Immature natural killer cell (primary cell): ENCODE measurements at places on chromosomes 3 and 15. TPM values are rescaled to one million over a fixed set of nuclear protein-coding genes. Genes with fewer than 3 reads are reported as not detected.

GRCh38 chr3:64122476-64122875 is 99.2 kb upstream of the PSMD6 start:
- no peak for DNase-seq
- no peaks in the 10 kb centered on the region for H3K4me1 ChIP-seq
- H3K4me3 ChIP-seq = no peak overlapping the region
- peaks cover 4% of the 10 kb centered on the region for H3K27me3 ChIP-seq

- H3K36me3 ChIP-seq = peaks cover 31% of the 10 kb centered on the region
- H3K4me3 ChIP-seq = no peak overlapping the region
- no peaks in the 10 kb centered on the region for H3K4me1 ChIP-seq
- no peak for DNase-seq
Measured at GRCh38 chr3:197837282-197837681, 46.2 kb downstream of the LRCH3 start.

- peak overlapping the region; percentile 99 for H3K27ac ChIP-seq
- H3K4me3 ChIP-seq = peak overlapping the region; percentile 75
- DNase-seq = peak; percentile 93
- H3K36me3 ChIP-seq = no peaks in the 10 kb centered on the region
Measured at GRCh38 chr15:90035095-90035839, 34.1 kb downstream of the ZNF710 start.

DNA sequence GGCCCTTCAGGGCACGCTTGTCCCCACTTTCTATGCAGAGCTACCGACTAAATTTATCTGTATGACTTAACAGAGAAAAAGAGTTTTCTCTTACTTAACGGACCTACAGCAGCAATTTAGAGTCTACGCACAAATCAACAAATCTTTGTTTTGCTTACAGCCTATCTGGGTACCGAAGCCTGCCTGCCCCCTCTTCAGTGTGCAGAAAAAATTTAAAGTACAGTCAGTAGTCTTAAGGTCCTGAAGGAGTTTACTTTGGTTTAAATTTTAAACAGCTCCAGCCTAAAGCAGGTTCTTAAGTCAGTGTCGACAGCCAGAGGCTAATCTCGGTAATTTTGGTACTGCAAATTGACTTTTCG is 570 bp downstream of the SACM1L start:
- peak; percentile 35 for DNase-seq
- peaks cover 9% of the 10 kb centered on the region for H3K36me3 ChIP-seq
- H3K27ac ChIP-seq = peak overlapping the region; percentile 93
- H3K27me3 ChIP-seq = peaks cover 22% of the 10 kb centered on the region
- H3K4me3 ChIP-seq = peak overlapping the region; percentile 92

- H3K4me1 ChIP-seq = no peaks in the 10 kb centered on the region
- peaks cover 5% of the 10 kb centered on the region for H3K27me3 ChIP-seq
- H3K36me3 ChIP-seq = no peaks in the 10 kb centered on the region
Measured at GRCh38 chr3:377158-377561, 180.6 kb downstream of the CHL1 start.

DNA sequence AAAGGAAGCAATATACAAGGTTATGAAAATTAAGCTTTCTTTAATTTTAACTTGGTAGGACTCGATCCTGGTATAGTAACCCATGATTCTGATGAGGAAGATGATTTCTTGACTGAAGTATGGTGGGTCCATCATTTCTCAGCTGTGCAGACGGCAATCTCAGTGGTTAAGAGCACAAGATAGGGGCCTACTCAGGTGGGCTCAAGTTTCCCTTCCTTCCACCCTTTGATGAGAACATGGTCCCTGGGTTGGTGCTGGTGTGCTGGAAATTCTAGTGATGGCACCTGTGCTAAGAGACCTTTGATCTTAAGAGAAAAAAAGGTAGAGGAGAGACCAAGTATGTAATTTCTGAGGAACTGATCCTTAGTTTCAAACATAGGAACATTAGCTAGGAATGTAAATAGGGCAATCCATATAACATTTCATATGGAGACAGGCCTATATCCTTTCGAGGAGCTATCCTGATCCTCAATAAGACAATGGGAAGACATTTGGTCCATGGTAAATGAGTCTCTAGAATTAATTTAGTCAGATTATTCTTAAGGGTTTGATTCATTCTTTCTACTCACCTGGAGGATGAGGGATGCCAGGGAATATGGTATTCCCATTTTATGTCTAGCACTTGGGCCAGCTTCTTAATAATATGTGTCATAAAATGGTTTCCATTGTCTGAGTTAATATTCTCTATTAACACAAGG is 104.5 kb upstream of the NECTIN3 start:
- H3K4me3 ChIP-seq = no peak overlapping the region
- no peak overlapping the region for H3K27ac ChIP-seq
- no peaks in the 10 kb centered on the region for H3K27me3 ChIP-seq

- no peaks in the 10 kb centered on the region for H3K36me3 ChIP-seq
- DNase-seq = no peak
- peaks cover 15% of the 10 kb centered on the region for H3K4me1 ChIP-seq
- peak overlapping the region; percentile 86 for H3K4me3 ChIP-seq
Measured at GRCh38 chr15:73053398-73053723, 1.1 kb downstream of the NEO1 start.

DNA sequence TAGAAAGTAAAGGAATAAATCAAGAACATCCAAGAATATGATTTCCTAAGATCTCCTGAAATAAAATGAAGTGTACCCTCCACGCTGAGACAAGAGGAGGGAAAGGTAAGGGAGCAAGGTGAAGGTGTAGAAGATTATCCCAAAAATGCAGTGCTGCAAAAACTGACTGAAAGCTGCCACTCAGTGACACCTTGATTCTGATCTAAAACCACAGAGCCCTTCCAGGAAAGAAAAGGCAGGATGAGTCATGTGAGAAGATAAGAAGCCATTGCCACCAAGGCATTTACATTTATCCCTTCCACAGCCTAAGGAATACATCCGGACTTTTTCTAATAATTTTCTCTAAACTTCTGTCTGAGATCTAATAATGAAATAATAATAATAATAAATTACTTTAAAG is 49.9 kb downstream of the IGSF11 start:
- H3K27me3 ChIP-seq = no peaks in the 10 kb centered on the region
- no peaks in the 10 kb centered on the region for H3K36me3 ChIP-seq
- no peak overlapping the region for H3K4me3 ChIP-seq
- no peak overlapping the region for H3K27ac ChIP-seq
- no peaks in the 10 kb centered on the region for H3K4me1 ChIP-seq

TRIM69 gene
- 14.9 TPM for polyA plus RNA-seq

ALDH1A2 gene
- polyA plus RNA-seq = 0.59 TPM

DNA sequence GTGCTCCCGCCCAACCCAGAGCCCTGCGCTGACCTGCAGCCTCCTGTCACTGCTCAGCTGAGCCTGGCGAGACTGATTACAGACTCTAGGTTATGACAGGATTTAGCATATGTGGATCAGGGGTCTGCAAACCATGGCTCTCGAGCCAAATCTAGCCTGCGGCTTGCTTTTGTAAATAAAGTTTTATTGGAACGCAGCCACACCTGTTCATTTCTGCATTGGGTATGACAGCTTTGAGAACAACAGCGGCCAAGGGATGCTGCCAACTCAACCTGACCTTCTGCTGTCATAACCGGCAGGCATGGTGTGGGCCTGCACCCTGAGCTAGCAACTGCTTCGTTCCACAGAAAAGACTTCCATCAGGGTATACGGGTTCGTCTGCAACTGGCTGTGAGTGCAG is 50.5 kb upstream of the IQSEC1 start:
- H3K36me3 ChIP-seq = no peaks in the 10 kb centered on the region
- no peak overlapping the region for H3K27ac ChIP-seq
- DNase-seq = no peak

GRCh38 chr3:119697394-119697793 is 5.4 kb upstream of the CFAP91 start:
- H3K4me1 ChIP-seq = peaks cover 17% of the 10 kb centered on the region
- no peak overlapping the region for H3K4me3 ChIP-seq
- H3K36me3 ChIP-seq = no peaks in the 10 kb centered on the region
- H3K27ac ChIP-seq = no peak overlapping the region
- H3K27me3 ChIP-seq = no peaks in the 10 kb centered on the region

DNA sequence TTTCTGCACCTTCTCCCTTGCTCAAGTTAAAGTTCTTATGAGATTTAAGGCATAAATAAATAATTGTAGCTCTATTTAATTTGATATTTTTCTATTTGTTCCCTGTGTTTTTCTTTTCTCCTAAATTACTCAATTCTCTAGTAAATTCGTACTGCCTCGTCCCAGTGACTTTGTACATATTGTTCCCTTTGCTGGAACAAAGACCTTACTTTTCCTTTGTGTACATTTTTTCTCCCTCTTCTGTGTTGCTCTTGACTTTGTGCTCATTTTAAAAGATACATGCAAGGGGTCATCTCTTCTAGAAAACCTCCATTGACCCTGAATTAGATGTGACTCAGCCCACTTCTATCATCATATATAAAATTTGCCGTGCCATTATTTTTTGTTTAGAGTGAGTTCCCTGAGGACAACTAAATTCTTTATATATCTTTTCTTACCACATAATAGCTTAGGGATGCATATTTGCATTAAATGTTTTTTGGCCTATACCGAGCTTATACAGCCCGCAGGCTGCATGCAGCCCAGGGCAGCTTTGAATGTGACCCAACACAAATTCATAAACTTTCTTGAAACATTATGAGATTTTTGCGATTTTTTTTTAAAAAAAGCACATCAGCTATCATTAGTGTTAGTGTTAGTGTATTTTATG is 29.6 kb downstream of the PPP4R2 start:
- no peak overlapping the region for H3K27ac ChIP-seq
- peaks cover 95% of the 10 kb centered on the region for H3K4me1 ChIP-seq
- no peak overlapping the region for H3K4me3 ChIP-seq
- no peak for DNase-seq

BNC1 gene
- not detected for polyA plus RNA-seq

- H3K4me1 ChIP-seq = peaks cover 17% of the 10 kb centered on the region
- H3K4me3 ChIP-seq = peak overlapping the region; percentile 75
- H3K36me3 ChIP-seq = no peaks in the 10 kb centered on the region
- DNase-seq = peak; percentile 54
- H3K27ac ChIP-seq = peak overlapping the region; percentile 84
Measured at GRCh38 chr3:171480526-171480925, 20.3 kb upstream of the TNIK start.

- H3K4me3 ChIP-seq = no peak overlapping the region
- DNase-seq = no peak
- H3K4me1 ChIP-seq = no peaks in the 10 kb centered on the region
- H3K36me3 ChIP-seq = no peaks in the 10 kb centered on the region
- H3K27me3 ChIP-seq = no peaks in the 10 kb centered on the region
Measured at GRCh38 chr3:111277226-111277625, 205.6 kb downstream of the NECTIN3 start.

DNA sequence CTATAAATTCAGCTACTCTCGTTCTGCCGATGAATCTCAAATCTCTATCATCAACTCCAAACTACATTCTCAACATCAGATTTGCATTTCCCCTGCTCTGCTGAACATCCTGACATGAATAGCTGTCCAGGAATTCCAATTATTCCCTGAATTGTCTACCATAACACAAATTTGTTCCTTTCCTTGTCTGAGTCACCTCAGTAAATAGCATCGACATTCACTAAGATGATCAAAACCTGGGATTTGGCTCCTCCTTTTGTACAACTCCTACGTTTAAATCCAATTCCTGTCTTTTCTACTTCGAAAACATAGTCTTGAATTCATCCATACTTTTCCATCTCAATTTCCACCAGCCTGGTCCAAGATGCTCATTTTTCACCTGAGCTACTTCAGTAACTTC is 107.0 kb downstream of the GREM1 start:
- H3K4me3 ChIP-seq = no peak overlapping the region
- H3K27me3 ChIP-seq = peaks cover 3% of the 10 kb centered on the region
- H3K4me1 ChIP-seq = no peaks in the 10 kb centered on the region
- DNase-seq = no peak
- no peaks in the 10 kb centered on the region for H3K36me3 ChIP-seq

- H3K27ac ChIP-seq = no peak overlapping the region
- no peak for DNase-seq
- H3K4me3 ChIP-seq = no peak overlapping the region
Measured at GRCh38 chr15:94924971-94925598, 693.7 kb downstream of the MCTP2 start.

MST1R gene
- polyA plus RNA-seq = not detected

- no peaks in the 10 kb centered on the region for H3K27me3 ChIP-seq
- no peak for DNase-seq
- H3K4me3 ChIP-seq = no peak overlapping the region
- peaks cover 27% of the 10 kb centered on the region for H3K36me3 ChIP-seq
Measured at GRCh38 chr15:52417521-52417920, 111.2 kb downstream of the MYO5A start.

DNA sequence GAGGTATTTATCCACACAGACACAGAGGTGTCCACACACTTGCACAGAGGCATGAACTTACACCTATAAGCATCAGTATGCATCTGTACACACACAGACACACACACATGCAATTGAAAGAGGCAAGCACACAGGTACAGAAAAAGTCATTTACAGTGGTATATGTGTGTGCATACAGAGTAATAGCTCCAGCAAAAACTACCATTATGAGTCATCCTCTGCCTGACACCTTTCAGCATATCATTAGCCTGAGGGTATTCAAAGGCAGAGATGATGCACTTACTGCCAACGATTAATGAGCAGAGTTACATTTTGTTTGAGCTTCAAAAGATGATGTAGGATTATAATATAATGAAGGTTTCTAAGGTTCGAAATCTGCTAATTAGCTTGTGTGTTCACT is 100.3 kb upstream of the TPRG1 start:
- H3K36me3 ChIP-seq = no peaks in the 10 kb centered on the region
- H3K27ac ChIP-seq = no peak overlapping the region
- no peaks in the 10 kb centered on the region for H3K4me1 ChIP-seq
- DNase-seq = peak; percentile 2
- H3K4me3 ChIP-seq = no peak overlapping the region

DNA sequence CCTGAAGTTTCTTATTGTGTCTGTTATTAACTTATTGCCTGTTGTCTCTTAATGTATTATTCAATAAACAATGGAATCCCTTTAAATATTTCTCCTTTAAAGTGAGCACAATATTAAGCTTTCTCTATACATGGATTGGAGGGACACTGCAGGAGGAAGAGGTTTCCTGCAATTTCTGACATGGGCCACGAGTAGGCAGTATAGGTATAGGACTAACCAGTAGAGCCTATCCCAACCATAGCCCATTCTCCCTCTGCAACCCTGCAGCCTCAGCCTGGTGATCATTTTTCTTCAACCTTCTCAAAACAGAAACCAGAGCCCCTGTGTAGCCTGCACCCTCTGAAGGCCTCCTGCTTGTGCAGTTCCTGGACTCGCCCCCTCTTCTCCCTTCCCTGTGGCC is 124.8 kb downstream of the NEK10 start:
- DNase-seq = no peak
- no peaks in the 10 kb centered on the region for H3K36me3 ChIP-seq
- no peaks in the 10 kb centered on the region for H3K4me1 ChIP-seq

GRCh38 chr3:195123281-195123691 is 147.7 kb downstream of the XXYLT1 start:
- H3K4me1 ChIP-seq = peaks cover 17% of the 10 kb centered on the region
- no peaks in the 10 kb centered on the region for H3K36me3 ChIP-seq
- DNase-seq = no peak

DNA sequence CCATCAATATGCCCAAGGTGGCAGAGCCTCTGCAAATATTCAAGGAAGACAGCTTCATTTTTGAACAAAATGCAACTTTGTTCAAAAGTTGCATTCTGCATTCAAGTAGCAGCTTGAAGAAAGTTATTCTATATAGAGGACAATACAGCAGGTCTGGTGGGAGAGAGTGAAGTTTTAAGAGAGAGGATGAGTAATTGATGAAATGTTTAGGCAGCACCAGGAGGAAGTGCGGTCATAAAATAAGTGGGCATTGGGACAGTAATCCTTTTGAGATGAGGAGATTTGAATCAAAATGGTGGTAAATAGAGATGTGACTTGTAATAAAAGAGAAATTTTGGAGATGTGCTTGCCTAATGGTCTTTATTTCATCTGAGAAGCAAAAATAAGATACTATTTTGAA is 607.3 kb upstream of the ZNF385D start:
- no peaks in the 10 kb centered on the region for H3K4me1 ChIP-seq
- H3K27ac ChIP-seq = no peak overlapping the region
- DNase-seq = no peak
- H3K27me3 ChIP-seq = no peaks in the 10 kb centered on the region
